ENCODE measurements at places on chromosomes 5 and 9. TPM values are rescaled to one million over a fixed set of nuclear protein-coding genes. Genes with fewer than 3 reads are reported as not detected.
A peak's percentile ranks its signal among the peaks of the same experiment; 100 is the strongest.

Gene SMARCA2
- 92.2 TPM for total RNA-seq

Gene DOCK2
- total RNA-seq: 0.08 TPM

Gene SPATA9
- 1.7 TPM for total RNA-seq

Gene GAS1
- total RNA-seq: 190 TPM

Gene SLC46A2
- not detected for total RNA-seq

Gene HCN1
- total RNA-seq: not detected

Gene SLCO6A1
- 0.16 TPM for total RNA-seq

Gene LVRN
- total RNA-seq: 4.0 TPM

Gene ABL1
- total RNA-seq: 50.3 TPM

Gene ZNF618
- 4.9 TPM for total RNA-seq

Gene TIGD6
- 6.7 TPM for total RNA-seq

GRCh38 chr9:131678499-131679111 lies 61.3 kb downstream of the RAPGEF1 start:
- DNase-seq: peak; percentile 96

DNA sequence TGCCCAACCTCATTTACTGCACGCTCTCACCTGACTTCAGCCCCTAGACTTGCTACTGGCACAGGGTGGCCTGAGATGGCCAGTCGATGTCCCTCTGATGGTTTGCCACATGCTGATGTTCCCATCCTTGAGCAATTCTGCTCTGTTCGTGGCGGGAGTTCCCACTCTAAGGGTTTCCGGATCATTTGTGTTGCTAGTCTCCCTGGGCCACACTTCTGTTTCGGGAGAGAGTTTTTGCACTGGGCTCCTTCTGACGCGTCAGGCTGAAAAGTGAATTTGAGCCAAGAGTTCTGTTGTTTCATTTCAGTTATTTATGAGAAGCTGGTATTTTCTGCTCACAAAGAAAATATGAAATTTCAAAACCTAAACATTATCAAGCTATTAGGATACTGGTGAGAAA lies 597.7 kb downstream of the BNC2 start:
- DNase-seq: no peak

GRCh38 chr9:112334432-112334841 lies 1.0 kb upstream of the PTBP3 start:
- no peak for DNase-seq

GRCh38 chr9:124260769-124261603 lies 3.2 kb downstream of the NEK6 start:
- peak; percentile 79 for DNase-seq

- DNase-seq: no peak
Observed at GRCh38 chr5:95718203-95718602, 12.9 kb upstream of the RHOBTB3 start.

DNA sequence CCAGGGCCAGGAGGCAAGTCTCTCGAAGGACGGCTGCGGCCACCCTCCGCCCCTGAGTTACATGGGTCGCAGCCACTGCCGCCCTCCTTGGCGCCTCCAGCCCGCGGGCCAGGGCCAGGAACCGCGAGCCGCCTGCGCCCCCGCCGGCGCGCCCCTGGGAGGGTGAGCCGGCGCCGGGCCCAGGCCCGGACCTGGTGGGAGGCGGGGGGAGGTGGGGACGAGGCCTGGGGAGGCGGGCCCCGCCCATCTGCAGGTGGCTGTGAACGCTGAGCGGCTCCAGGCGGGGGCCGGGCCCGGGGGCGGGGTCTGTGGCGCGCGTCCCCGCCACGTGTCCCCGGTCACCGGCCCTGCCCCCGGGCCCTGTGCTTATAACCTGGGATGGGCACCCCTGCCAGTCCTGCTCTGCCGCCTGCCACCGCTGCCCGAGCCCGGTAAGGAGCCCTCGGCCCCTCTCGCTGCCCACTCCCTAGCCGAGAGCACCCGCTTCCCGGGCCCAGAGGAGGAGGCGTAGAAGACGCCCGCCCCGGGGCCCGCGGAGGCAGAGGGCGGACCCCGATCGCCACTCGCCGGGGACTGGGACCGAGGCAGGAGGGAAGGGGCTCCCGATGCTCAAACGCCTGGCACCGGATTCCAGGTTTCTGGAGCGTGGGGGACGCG lies at the start of gene ASS1:
TSS of gene ASS1 (plus strand) at position 397 of the 657 bp plus-strand sequence. CDS start 7,268 bp downstream, outside the sequence.
- no peak for DNase-seq

DNA sequence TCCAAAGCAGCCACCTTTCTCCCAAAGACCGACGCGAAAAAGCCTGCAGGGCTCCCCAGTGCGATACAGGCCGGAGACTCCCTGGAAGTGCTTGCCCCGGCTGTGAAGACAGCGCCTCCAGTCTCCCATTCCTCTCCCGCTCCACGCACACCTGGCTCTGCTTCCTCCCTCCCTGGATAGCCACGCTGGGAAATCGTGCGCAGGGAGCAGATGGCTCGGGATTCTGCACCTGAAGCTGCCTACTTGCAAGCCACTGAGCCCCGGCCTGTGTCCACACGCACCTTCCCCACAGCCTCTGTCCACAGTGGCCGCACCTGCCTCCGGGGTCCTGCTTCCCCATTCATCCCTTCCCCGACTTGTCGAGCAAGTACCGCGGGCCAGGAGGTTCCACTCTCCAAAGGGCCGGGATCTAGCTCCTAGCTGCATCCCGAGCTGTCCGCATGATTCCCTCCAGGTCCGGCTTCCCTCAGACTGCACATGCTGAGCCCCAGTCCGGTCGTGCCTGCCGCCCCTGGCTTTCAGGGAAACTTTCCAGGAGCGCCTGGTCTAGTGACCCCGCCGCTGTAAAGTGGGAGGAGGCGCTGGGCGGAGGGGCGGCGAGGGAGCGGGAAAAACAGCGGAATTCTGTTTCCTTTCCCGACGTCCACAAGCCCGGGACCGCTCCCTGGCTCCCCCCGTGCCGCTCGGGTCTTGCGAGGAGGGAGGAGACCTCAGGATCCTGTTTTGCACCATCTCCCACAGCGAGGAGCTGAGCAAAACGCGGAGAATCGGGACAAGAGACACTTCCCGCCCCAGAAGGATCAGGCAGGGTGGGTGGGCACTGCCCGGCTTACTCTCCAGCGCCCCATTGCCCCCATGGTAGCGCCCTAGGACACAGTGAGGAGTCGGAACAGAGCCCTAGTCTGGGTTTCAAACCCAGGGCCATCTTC lies 2.0 kb downstream of the SEMA6A start:
- DNase-seq: peak; percentile 8

- no peak for DNase-seq
Observed at GRCh38 chr9:135344915-135345500, 134.6 kb upstream of the PPP1R26 start.

DNA sequence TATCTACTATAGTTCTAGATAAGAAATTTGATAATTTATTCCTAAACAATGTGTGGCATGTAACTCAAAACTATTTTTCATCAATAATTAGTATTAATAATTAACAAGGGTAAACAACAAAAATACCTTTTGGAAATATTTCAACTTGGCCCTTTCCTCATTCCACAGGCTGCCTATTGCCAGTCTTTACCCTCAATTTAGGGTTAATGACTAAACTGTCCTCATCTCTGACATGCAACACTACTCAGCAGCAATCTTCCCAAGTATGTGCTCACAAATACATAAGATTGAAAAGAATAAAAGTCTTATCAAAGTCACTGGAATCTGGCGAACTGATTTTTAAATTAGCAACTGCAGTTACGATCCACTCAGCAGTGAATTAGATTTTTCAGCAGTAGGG lies 153.6 kb downstream of the GLIS3 start:
- DNase-seq: no peak

DNA sequence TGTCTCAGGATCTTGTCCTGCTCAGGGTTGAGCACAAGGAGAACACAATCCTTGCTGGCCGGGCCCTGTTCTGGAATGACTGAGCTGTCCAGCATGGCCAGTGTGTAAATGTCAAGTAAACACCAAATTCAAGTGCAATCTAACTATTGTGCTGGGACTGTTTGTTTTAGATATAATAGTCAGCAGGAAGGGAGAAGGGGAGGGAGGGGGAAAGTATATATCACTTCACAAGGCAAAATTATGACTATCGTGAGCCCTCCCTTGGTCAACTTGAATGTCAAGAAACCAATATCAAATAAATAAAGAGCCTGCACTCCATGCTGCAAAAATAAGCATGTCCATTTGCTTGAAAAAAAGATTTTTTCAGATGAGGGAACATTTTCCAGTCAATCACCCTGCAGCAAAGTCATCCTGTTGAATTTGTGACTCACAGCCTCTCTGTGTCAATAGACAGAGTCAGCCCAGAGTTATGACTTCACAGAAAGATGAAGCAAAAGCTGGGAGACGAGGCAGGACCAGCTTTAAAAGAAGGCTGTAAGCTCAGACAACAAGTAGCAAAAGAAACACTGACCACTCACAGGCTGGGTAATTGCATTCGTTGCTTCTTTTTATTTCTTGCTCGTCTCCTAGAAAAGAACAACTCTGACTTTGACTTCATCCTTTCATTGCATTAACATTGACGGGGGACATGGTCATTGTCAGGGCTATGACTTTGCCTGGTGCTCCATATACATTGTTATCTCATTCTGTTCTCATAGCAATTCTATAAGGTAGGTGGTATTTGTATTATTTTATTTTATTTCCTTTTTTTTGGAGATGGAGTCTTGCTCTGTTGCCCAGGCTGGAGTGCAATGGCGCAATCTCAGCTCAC lies 15.3 kb upstream of the KLF4 start:
- peak; percentile 38 for DNase-seq

- no peak for DNase-seq
Observed at GRCh38 chr5:1005904-1006655, 2.5 kb upstream of the NKD2 start.

- DNase-seq: no peak
Observed at GRCh38 chr5:93034621-93035590, 546.1 kb downstream of the NR2F1-AS1 start.

- peak; percentile 51 for DNase-seq
Observed at GRCh38 chr9:83596899-83597504, 25.9 kb upstream of the IDNK start.

GRCh38 chr5:143261748-143262392 lies 141.6 kb downstream of the NR3C1 start:
- peak; percentile 17 for DNase-seq

DNA sequence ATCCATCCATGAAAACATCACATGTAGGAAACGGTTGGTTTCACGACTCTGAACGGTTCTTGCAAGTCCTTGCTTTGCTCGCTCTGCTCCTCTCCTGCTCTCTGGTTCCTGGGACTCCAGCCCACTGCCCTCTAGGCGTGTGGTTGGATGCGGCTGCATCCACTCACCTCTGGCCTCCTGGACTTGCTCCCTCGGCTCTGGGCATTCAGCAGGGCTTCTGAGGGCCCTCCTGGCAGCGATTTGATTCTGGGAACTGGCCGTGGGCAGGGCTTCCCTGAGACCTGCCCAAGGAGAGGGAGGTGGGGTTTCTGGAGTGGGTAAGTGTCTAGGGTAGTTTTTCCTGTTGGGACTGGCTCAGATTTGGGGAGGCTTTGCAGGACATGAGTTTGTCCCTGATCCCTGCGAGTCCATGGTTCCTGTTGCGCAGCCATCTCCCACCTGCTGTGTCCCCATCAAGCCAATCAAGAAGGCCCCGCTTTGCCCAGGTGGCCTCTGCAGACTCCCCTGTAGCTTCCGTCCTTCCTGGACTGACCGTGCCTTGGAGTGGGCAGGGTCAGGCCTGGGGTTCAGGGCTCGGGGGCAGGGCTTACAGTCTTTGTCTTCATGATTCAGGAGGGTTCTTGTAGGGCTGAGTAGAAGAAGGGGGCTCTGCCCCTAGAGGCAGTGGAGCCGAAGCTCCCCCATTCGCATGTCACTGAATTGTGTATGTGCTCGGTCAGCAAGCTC lies 192.3 kb downstream of the CACNA1B start:
- DNase-seq: no peak

GRCh38 chr9:126421567-126422428 lies 95.2 kb downstream of the MVB12B start:
- DNase-seq: peak; percentile 14

DNA sequence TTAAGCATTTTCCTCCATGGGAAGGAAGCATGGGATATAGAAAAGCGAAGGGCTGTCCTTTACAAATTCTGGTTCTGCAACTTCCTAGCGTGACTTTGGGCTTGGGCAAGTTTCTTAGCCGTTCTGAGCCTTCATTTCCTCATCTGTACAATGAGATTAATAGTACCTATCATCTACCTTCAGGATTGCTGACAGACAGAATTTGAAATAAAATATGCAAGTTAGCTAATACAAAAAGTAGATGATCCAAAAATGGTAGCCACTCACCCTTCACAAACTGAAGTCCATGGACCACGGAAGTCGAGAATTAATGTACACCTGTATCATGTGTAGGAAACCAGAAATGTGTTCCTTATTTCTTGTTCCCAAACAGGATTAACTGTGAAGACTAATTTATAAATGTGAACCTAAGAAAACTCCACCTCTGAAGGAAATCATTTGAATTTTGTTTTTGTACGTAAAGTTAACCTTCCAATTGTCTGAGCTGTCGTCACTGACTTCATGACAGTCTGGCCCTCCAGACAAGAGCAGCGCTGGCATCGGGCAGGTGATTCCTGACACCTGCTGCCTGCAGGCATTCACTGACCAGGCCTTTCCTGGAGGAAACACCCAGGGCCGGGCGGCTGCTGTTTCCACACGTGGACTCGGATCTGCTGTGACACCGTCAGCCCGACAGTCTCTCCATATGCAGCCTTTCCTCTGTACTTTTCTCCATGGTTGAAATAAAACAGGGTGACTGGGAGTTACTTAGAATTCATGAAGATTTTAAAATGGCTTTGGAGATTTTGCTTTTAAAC lies 63.4 kb downstream of the PSMB7 start:
- DNase-seq: no peak

DNA sequence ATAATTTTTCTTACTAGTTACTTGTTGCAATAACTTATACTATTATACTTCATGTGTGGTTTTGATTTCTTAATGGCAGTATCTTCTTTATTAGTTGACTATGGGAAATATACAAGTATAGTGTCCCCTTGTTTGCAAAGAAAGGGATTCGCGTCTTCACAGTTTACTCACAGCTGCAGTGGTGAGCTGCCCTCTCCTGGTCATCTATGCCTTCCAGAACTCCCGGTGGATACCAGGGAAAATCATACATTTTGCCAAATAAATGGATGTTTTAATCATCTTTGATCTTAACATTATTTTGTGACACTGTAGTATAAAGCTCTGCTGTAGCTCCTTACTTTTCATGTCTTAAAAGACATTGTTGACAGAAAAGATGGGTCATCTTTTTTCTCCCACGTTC lies 142.0 kb downstream of the ZCCHC7 start:
- DNase-seq: peak; percentile 33

Measured in myocyte (in vitro differentiated cells).